Mononuclear cell (primary cell): ENCODE measurements at places on chromosomes 11 and 22. TPM values are rescaled to one million over a fixed set of nuclear protein-coding genes. Genes with fewer than 3 reads are reported as not detected.

The VSIG10L2 gene
- not detected for total RNA-seq

The MUC2 gene
- total RNA-seq = not detected

The KRTAP5-7 gene
- 0.10 TPM for total RNA-seq

The OR6T1 gene
- total RNA-seq = not detected

The OR4C45 gene
- total RNA-seq = not detected

The MAP6 gene
- not detected for total RNA-seq

The TCN1 gene
- total RNA-seq = 0.52 TPM

The KCNJ1 gene
- total RNA-seq = 0.10 TPM

The BIRC3 gene
- total RNA-seq = 228 TPM

The HTR3A gene
- 0.21 TPM for total RNA-seq
